ENCODE measurements at places on chromosomes 16 and 17.

DNA sequence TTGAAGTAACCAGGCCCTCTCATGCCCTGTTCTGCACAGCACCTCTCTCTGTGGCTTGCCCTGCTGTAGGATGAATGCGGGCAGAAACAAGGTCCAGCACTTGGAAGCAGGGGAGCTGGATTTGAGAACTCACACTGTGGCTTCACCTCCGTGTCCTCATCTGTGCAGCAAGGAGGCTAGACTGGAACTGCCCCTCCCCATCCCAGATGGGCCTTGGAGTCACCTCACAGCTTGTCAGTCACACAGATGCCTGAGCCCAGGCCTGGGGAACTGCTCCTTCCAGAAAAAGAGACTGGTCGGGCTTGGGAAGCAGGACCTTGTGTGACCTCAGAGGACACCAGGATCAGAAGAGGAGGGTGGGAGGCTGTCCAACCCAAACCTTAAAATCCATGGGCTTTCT, 180.8 kb downstream of the CCT6B start:
- DNase-seq: no peak

GRCh38 chr16:51648526-51648925, 497.5 kb upstream of the SALL1 start:
- DNase-seq: no peak

GRCh38 chr17:30312226-30312625, 20.5 kb upstream of the BLMH start:
- DNase-seq: no peak

DNA sequence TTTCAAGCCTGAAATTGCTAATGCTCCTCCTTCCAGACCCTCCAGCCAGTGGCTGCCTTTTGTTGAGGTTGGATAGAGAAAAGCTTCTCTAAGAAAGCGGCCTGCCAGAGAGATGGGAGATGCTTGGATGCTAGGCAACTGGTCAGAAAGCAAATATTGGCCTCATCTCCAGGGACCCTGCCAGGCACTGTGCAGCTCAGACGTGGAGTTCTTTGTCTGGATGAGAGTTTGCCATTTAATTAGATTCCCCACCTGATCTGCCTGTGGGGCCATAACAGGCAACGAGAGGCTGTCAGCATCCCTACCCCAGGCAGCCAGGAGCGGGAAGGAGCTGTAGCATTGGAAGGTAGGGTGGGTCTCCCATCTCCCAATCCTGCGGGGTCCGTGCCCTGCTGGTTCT, 52.7 kb downstream of the ASIC2 start:
- DNase-seq: no peak

- DNase-seq: no peak
Measured at GRCh38 chr16:85635545-85636140, 22.5 kb downstream of the GSE1 start.

Measured in right lung (tissue), 10 donors.